Stimulated activated CD8-positive, alpha-beta memory T cell treated with anti-CD3 and anti-CD28 coated beads, Interleukin-2, amount 100 ng/mL, for 1 hour (primary cell): ENCODE measurements at places on chromosomes 1 and 21.

DNA sequence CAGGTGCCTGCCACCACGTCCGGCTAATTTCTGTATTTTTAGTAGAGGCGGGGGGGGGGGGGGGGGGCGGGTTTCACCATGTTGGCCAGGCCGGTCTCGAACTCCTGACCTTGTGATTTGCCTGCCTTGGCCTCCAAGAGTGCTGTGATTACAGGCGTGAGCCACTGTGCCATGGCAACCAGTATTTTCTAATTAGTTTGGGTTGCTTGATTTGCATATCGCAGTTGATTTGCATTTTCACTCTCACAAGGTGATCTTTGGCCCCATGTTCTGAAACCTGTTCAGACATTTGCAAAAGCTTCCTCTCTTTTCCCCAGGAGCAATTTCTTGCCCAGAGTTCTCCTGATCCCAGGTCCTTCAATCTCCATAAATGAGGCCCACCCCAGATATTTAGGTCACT lies 1.7 kb downstream of the TOR3A start:
- no peak for DNase-seq

DNA sequence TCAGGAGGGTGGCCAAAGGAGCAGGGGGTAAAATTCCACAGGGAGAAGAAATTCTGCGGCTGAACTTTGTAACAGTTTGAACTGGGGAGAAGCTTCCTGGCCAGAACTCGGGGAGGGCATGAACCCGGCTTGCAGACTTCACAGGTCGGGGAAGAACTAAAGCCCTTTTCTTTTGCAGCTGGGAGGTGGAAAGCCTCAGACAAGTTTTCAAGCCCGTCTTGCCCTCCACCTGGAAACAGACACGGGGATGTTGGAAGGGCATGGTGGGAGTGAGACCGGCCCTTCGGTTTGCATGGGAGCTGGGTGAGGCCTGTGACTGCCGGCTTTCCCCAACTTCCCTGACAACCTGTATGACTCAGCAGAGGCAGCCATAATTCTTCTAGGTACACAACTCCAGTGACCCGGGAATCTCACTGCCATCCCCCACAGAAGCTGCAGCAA lies 11.3 kb downstream of the THEM4 start:
- DNase-seq, result no peak

- no peak for DNase-seq
These were observed 432.0 kb downstream of the SETD4 start for GRCh38 chr21:35628316-35628715.

- DNase-seq, result no peak
These were observed 16.5 kb downstream of the S100A6 start for GRCh38 chr1:153519242-153519641.

GRCh38 chr1:242811092-242811840 lies 286.8 kb upstream of the PLD5 start:
- no peak for DNase-seq

DNA sequence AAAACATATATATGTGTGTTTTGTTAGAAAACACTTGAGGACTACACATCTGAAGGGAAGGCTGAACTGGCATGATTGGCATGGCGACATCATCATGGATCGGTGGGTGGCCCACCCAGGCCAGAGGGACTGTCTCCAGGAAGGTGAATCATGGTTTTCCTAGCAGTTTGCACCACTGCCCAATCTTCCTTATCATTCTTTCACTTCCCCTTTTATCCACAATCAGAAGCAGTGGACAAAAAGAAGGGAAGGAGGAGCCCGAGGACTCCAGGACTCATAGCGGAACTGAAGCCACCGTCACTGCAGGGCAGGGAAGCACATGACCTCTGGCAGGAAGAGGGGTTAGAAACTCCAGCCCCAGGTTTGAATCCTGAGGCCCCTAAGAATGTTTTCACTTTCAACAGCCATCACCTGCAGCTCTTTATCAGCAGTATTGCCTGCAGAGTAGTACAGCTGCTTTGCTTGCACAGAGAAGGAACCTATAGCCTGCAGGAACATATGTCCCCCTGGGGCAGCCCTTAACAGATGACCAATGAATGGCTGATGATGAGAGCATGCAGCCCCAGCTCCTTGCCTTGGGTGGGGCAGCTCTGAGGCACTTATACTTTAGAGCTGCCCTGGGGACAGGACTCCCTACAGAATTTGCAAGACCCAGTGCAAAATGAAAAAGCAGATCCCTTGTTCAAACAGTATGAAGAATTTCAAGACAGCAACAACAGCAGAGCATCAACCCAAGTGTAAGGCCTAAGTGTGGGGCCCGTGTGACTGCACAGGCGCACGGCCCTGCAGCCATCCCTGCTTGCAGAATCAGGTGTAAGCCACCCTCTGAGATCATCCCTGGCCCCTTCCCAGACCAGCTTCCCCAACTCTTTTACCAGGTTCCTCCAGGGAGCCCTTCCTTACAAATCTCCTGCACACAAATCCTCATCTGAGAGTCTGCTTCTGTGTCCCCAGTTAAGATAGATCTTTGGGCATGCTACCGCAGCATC lies 241.8 kb upstream of the IRF2BP2 start:
- DNase-seq, result no peak

DNA sequence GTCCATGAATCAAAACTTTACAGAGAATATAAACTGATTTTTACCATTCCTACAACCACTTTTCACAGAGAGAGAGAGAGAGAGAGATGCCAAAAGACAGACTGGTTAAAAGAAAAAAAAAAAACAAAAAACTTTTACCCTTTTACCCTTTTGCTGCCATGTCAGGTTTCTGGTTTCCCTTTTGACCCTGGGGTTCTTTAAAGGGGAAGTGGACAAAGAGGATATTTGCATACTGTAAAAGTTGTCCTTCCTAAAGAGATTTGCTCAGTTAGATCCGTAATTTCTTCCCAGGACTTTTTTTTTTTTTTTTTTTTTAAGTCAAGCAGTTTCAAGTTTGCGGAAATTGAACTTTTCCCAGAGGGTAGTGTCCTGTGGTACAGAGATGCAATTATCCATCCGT lies 287.8 kb upstream of the RGS18 start:
- no peak for DNase-seq

DNA sequence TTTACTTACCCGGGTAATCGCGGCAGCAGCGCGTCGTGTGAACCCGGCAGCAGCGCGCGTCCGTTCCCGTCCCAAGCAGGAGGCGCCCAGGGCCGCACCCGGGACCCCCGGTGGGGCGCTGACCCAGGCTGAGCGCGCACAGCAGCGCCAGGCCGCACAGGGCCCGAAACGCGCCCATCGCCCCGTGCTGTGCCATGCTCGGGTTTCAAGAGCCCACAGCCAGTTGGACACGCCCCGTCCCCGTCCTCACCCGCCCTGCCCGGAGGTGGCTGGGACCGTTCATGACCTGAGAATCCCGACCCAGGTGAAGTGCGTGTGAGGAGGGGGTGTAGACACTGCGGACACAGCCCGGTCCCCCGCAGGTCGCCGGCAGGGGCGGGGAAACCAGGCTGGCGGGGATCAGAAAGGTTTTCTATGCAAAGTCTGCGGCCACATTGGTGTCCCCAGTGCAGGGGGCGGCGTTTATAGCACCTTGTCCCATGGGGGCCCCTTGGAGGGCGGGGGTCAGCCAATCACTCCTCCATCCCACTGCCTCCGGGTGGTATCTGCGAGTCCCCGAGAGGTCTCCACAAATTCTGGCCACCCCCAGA lies at the start of gene TNFRSF18:
TSS of gene TNFRSF18 (minus strand) at position 217 of the 590 bp plus-strand sequence. CDS start at position 196, 21 bp downstream.
- no peak for DNase-seq

- DNase-seq, result no peak
These were observed 380.7 kb upstream of the NR5A2 start for GRCh38 chr1:199646761-199647160.

- DNase-seq, result no peak
These were observed 1.9 kb upstream of the PTPRU start for GRCh38 chr1:29234471-29234870.

DNA sequence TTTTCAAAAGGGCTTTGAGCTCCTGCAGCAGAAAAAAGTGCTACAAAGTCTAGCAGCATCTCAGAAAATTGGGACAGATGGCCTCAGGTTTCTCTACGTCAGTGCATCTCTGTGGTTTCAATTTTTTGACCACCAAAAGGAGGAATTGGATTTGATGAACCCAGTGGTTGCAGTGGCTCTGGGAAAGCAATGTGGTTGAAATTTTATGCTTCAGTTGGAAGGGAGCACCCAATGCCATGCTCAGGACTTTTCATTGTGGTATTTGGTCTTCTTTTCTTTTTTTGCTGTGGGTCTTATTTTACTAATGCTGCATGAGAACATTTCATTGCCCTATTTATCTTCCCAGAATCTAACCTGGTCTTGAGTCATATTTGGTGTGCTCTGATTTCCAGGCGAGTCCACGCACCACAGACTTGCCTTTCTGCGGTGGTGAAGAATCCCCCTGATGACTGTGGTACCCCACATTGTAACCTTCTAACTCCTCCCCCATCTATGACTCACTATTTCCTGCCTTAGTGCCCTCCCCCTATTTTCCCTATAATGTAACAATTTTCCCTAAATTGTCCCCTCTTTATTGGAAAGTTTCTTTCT lies 56.7 kb downstream of the S1PR1 start:
- DNase-seq, result peak; percentile 24

- no peak for DNase-seq
These were observed 552.4 kb upstream of the PBX1 start for GRCh38 chr1:164006621-164007020.
